ENCODE measurements at places on chromosomes 16 and 17.

DNA sequence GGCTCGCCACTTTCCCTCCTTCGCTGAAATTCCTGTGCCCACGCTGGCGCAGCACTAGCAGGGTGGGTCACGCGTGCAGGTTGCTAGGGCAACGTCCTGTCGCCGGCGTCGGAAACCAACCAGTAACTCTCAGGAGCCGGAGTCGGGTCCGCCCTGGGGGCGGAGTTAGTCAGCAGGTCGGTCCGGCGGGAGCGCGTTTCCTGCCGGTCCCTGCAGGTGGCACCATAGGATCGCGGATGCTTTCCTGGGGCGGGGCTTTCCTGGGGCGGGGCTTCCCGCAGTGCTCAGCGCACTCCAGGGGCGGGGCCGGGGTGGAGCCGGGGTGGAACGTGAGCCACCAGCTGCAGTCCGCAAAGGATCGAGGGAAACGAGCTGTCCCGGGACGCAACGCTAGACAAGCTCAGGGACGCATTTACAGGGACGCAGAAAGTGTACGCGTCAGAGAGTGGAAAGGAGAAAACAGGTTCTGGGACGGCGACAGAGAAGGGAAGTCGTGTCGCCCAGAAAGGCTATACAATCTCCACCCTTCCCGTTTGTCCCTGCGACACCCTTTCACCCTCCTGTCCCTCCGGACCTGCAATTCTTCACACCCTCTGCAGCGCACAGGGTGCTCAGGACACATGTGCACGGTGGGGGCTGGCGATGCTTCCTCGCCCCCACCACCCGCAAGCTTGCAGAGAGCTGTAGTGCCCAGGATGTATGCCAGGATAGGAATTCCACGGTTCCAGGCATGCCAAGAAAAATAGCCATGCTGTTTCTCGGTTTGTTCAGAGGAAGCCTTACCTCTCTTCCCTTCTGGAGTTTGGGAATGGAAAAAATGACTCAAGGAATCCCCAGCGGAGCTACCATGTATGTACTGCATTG is 12.3 kb downstream of the COPZ2 start:
- peak; percentile 99 for DNase-seq

DNA sequence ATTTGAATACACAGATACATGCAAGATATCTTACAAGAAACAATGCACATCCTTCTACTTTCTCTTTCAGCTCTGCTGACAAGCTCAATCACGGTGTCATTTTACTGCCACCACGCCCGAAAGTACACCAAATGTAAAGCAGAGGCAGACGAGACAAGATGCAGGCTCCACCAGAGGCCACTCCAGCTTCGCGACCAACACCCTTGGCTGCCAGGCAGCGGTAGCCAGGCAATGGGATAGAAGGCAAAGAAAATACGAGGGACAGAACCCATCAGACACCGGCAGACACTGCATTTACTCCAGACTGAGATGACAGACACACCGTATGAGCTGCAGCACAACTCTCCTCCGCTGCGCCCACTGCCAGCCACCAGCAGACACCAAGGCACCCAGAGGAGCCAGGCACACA is 41.0 kb downstream of the USP22 start:
- DNase-seq: no peak

GRCh38 chr16:35687781-35688180 is 2228.4 kb downstream of the TP53TG3F start:
- DNase-seq: no peak

DNA sequence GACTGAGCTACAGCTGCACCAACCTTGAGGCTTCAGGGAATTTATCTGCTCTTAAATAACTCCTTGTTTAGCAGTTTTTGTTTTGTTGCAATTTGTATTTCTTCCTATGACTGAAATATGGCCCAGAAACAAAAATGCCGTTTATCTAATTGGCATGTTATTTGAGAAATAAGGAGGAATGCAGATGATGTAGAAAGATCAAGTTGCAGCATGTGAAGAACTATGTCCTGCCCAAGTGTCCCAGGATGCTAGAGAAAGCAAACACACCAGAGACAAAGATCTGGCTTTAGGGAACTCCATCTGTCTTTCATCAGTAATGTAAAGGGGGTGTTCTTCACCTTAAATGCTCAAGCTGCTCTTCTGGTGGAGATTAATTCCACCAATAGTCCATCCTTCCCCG is 29.7 kb downstream of the USP31 start:
- DNase-seq: peak; percentile 32

GRCh38 chr17:28216528-28216927 is 102.5 kb upstream of the TMEM97 start:
- DNase-seq: no peak

- no peak for DNase-seq
Measured at GRCh38 chr17:40564195-40564882, 933 bp downstream of the CCR7 start.

- no peak for DNase-seq
Measured at GRCh38 chr17:75932852-75933251, 8.0 kb downstream of the FBF1 start.

DNA sequence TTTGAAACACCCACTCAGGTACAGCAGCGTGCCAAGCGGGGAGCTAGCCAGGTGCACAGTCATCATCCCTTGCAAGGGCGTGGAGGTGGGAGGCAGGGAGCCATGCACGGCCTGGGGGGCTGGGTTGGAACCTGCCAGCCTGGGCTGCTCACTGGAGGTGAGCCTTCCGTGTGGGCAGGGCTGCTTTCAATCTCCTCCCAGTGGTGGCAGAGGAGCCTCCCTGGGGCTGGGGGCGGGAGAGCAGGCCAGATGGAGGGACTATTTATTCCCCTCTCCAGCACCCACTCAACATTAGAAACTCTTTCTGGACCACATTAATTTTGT is 90.3 kb downstream of the KATNIP start:
- DNase-seq: no peak

DNA sequence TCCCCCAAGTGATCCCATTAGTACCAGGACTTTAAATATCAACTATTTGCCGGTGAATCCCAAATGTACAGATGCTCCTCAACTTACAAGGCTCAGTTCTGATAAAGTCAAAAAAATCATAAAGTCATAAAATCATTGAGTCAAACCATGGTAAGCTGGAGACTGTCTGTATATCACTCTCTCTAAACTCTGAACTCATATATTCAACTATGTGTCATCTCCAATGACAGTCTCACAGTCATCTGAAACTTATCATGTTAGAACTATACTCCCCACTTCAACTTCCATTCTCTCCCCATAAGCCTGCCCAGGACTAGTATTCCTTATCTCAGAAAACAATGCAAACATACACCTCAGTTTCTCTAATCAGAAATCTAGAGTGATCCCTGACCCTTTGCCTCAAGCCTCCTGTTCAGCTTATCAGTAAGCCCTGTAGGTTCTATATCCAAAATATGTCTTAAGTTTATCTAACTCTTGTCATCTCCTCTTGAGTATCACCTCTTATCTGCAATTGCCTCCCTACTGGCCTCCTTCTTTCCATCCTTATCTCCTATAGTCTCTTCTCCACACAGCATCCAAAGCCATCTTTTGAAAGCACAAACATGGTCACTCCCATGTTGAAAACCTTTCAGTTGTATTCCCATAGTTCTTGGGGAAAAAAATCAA is 55.0 kb downstream of the SSH2 start:
- DNase-seq: no peak

- no peak for DNase-seq
Measured at GRCh38 chr16:76857402-76857801, 333.6 kb upstream of the MON1B start.

- no peak for DNase-seq
Measured at GRCh38 chr17:6427279-6427781, 7.6 kb downstream of the AIPL1 start.

DNA sequence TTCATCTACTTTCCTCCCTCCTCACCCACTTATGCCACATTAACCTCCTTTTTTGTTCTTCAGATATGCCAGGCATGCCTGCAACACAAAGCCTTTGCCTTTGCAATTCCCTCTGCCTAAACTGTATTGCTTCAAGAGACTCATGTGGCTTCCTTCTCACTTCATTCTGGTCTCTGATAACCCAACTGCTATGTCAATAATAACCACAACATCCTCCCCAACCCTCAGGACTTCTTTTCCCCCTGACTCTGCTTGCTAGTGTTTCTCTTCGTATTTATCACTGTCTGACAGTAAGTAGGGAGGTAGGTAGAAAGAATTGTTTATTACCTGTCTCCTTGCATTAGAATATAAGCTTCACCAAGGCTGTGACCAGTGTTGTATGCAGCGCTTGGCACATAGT is 22.4 kb downstream of the RBL2 start:
- no peak for DNase-seq

DNA sequence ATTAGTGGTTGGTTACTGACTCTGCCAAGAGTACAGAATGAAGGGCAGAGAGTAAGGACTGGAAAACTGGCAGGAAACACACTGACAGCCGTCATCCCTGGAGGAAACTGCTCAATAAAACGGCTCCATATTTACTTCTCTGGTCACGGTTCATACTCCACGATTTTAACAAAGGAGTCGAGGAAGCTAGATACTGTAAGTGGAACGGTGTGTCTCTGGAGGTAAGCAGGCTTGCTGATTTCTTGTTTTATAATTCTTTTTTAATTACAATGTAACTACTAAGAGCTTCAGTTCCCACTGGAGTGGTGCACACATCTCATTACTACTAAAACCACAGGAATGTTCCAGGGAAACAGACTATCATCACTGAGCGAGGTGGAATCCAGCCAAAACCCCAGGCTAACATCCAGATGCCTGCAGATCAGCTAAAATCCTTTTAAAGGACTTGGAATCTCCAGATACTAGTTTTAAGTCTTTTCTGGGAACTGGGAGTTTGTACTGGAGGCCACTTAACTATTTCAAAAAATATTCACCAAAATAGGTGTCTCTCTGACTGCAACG is 17.8 kb downstream of the SERPINF1 start:
- peak; percentile 95 for DNase-seq

- DNase-seq: no peak
Measured at GRCh38 chr16:52544703-52545102, 2.2 kb downstream of the TOX3 start.

- DNase-seq: no peak
Measured at GRCh38 chr17:77543801-77544200, 403.0 kb downstream of the SEC14L1 start.

GRCh38 chr16:88494335-88495154 is 41.5 kb downstream of the ZFPM1 start:
- no peak for DNase-seq

DNA sequence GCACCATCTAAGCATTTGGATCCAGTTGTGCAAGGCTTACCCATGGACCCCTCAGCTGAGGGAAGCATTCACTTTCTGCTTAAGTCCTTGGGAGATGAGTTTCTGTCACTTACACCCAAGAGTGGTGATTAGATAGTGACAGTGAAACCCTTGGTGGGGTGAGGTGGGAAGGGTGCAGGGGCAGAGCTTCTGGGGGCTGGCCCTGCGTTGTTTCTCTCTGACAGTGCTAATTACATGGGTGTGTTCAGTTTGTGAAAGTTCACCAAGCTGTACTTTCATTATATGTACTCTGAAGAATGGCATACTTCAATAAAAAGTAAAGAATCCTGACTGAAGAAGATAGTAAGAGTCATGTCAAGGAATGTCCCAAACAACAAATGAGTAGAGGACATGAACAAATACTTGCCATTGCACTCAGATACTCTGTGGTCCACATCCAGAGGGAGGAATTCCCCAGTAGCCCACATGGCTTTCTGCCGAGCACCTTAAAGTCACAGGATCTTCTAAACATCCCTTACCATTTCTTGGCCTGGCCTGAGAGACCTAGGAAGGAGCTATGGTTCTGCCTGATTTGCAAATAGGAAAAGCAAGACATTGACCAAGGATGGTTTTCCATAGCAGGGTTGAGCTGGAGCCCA is 8.4 kb downstream of the CHST6 start:
- no peak for DNase-seq

DNA sequence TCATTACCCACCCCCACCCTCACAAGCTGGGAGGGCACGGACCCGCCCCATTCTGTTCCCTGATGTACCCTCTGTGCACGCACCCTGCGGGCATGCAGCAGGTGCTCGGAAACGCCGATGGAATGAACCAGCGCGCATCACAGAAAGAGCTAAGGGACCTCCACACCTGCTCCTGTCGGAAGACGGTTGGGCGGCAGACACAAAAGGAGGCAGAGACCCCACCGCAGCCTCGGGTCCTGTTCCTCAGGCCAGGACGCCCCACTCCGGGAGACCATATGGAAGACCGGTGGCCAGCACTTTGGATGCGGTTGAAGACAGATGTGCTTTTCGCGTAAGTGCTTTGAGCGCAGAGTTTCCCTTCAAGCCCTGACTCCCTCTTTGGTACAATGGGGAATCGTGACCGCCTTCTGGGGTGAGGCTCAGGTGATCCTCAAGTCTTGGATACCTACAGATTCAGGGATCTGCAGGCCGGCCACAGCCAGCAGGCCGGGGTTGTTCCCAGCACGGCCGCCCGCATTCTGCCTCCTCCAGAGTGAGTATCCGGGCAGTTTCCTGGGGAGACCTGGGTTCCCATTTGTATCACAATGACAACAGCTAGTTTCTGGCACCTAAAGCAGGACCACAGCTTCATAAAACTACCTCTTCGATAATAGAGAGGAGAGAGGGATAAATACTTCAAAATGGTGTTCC is 123.1 kb downstream of the FOXL1 start:
- no peak for DNase-seq

- DNase-seq: no peak
Measured at GRCh38 chr17:538181-538973, 176.3 kb downstream of the VPS53 start.

DNA sequence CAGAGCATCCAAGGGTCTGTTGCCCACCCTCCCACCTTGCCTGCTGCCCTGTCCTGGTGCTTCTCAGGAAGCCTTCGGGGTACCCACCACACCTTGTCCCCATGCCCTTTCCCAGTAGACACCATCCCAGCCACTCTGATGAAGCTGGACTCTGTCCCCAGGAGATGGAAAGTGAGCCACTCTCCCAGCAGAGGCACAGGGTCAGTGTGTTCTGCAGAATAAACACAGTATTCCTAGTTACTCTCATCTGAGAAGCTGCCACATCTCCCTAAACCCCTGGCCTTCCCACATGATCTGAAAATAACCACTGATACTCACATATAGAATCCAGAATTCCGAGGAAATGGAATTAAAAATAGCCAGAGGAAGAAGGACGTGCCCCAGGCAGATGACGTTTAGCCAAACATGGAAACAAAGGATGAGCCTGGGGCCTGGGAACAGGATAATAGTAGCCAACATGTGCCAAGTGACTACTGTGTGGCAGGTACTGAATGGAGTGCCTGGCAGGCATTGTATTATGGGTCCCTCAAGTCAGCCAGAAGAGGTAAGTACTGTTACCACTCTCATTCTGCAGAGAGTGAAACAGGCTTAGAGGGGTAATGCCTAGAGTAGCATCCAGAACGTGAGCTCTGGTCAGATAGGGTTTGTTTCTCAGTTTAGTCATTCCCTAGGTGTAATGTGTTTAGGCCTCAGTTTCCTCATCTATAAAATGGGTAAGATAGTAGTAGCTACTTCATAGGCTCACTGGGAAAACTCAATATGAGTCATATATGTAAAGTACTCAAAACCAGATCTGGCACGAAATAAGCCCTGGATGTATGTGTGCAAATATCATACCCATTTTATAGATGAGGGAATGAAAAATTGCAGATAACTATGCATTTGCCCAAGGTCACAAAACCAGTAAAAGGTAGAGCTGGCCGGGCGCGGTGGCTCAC is 20.8 kb upstream of the PEMT start:
- DNase-seq: no peak

GRCh38 chr17:31788571-31788946 is 70.5 kb downstream of the COPRS start:
- no peak for DNase-seq
